ENCODE measurements at places on chromosomes 1 and 21.

DNA sequence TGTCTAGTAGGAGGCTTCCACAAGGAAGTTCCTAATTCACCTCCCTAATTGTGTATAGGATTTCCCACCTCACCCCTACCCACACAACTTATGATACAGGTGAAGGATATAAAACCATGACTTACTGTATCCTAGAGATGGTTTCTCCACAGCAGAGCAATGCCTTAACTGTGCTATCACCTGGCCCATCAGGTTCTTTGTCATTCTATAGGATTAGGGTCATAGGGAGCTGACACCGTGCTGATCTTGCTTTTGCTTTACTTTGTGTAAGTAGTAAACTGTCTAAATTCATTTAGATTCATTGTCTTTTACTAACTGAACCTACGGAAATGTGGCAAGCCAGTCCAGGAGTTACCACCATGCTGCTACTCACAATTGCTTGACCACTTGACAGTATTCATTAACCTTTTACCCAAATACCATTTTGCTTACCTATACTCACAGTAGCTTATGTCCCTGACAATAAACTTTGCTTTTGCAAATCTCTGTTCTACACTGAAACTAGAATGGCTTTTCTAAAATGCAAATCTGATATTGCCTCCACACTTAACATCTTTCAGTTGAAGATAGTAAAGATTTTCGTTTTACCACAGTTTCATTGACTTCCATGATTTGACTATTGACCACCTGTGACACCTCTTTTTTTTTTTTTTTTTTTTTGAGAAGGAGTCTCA lies 147.6 kb downstream of the IFI44 start:
- DNase-seq = no peak

DNA sequence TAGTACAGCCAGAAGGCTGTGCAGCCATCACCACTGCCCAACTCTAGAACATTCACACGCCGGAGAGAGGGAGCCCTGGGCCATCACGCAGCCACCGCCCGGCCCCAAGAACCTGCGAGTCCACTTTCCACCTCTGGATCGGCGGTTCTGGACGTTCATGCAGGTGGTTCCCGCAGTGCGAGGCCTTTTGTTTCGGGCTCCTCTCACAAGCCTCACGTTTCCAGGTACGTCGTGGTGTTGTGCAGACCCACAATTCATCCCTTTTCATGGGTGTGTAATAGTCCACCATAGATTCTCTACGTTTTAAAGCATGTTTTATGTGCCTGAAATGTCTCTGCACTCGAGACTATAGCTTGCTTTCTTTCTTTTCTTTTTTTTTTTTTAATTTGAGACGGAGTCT lies 23.6 kb downstream of the COL18A1 start:
- no peak for DNase-seq

DNA sequence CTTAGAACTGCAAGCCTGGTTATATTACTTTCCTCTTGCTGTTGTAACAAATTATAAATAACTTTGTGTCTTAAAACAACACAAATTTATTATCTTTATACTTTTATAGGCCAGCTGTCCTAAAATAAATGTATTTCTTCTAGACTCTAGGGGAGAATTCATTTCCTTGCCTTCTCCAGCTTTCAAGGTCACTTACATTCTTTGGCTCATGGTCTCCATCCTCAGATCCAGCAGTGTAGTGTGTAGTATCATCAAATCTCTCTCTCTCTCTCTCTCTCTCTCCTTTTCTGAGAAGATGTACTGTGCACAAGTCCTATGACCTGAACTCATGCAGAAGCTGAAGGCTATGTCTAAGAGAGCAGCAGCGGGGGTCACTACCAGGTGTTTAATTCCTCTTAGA lies 1510.6 kb downstream of the MRPL39 start:
- DNase-seq = no peak

- no peak for DNase-seq
Observed at GRCh38 chr1:116036255-116036654, 59.9 kb downstream of the SLC22A15 start.

DNA sequence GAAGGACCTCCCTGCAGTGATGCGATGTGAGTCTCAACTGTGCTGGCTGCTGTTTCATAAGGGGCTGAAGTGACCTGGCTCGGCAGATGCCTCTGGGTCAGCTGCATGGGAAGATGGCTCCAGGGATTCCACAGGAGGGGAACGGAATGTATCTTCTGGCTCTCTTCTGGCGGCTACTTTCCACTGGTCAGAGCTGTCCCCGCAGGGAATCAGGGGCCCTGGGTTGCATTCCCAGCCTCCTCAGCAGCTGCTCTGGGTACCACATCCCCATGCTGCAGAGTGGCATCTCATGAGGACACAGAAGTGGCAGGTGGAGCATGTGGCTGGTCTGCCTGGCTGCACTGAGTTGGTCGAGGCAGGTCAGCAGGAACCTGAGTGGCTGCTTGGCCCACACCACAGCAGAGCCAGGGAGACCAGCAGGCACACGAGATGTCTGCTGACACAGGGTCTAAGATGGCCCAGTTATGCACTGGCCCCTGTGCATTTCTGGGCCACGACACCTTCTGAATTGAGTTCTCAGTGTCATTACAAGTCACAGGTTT lies 42.8 kb downstream of the POFUT2 start:
- DNase-seq = no peak

GRCh38 chr1:39554277-39554676 lies 22.3 kb downstream of the PABPC4 start:
- DNase-seq = no peak

DNA sequence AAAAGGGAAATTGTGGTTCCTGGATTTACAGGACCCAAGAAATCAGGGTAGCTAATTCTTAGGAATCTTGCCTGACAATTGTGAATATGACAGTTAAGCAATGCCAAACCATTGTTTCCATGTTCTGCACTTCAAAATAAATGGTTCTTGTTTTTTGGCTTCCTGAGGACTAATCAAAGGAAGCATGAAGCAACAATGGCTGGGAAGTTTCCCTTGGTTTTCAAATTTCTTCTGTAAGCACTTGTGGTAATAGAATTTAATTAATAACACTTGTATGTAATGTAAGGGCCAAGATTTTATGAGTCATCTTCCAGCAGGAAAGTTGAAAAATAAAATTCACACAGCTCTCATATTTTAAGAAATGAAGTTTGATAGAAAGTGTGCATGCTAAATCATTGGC lies 31.7 kb downstream of the JAM2 start:
- DNase-seq = no peak

All from stimulated activated naive CD4-positive, alpha-beta T cell (primary cell).